ENCODE measurements at places on chromosomes 3 and 15.

DNA sequence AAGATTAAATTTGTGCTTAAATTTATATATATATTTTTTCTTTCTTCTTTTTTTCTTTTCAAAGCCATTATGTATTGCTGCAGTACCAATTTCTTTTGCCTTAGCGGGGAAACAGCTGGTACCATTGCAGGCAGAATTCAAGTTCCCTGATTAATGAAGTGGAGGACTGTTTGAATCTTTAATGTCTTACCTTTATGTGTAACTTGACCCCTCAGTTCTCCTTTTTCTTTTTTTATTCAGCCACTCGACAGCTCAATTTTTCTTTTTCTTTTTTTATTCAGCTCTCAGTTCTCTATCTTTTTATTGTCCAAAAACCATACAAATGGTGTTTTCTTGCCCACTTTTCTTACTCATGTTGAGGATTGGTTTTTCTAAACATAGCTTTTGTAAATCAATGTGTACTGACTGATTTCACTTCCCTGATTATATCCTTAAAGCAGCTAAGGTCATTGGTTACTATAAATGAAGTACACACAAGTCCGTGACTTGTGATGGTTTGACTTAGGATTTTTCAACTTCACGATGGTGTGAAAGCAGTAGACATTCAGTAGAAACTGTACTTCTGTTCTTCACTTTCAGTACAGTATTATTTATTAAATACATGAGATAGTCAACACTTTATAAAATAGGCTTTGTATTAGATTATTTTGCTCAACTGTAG, 22.8 kb downstream of the ATP2C1 start:
- DNase-seq: no peak

DNA sequence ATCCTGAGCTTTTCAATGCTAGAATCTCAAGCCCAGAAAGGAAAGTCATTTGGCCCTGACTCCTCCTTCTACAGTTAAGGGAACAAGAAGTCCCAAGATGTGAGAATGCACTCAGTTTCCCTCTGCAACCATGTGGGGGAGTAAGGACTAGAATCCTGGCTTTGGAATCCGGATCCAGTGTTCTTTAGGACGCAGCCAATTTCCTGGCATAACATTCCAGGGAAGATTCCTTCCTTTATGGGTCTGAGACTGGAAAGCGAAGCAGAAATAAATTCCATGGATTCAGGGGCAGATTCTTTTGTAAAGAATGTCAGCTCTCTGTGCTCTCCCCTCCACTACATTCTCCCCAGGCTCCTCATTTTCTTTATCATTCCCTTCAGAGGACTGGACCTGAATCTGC, 151.8 kb upstream of the SOX14 start:
- no peak for DNase-seq

- no peak for DNase-seq
These were observed 125.0 kb downstream of the ASB7 start for GRCh38 chr15:100727291-100727851.

- DNase-seq: no peak
These were observed 141.0 kb upstream of the RASGRP1 start for GRCh38 chr15:38705436-38706219.

GRCh38 chr3:195932418-195933043, 24.2 kb upstream of the TNK2 start:
- DNase-seq: no peak

DNA sequence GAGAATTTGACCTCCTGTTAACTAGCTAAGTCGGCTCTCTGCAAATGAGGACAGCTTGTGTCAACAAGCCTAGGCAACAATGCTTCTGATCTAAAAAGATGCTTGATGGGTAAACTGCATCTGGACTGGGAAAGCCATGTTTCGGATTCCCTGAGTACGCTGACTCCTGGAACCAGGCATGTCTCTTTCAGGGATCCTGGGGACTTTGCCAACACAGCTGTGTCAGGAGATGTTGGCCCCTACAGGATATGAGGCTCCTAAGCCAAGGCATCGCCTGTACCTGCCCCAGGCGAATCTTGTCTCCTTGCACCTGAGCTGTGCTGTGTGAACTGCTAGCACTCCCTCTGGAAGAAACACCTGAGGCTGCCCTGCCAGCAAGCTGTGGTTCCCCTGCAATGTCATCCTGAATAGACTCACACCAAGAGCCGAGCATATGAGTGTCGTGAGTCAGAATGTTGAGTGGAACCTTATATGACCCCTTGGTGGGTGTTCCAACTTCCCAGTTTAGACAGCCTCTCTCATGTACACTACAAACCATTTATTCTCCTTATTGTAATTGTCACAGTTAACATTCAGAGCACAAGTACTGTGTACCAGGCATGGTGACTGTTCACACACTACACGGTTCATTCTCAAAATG, 17.0 kb downstream of the EOGT start:
- DNase-seq: no peak

- DNase-seq: no peak
These were observed 241.2 kb downstream of the PYDC2 start for GRCh38 chr3:191702121-191702520.

DNA sequence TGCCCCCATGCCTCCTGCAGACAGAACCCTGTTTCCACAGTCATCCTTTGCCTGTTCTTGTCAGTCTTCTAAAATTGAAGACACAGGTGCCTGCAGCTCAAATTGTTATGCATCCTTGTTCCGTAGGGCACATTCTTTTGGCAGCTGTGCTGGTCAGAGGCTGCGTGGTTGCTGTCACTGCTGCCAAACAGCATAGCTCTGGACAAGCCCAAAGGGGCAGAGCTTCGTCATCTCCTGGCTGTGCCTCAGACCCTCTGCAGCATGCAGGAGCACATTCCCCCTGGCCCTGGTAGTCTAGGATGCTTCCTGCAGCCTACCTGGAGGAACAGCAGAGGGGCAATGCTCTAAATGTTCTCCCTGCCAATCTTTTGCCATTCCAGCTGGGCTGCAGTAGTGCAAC, 2.1 kb upstream of the FBXL22 start:
- DNase-seq: no peak

Measured in stimulated activated CD8-positive, alpha-beta memory T cell treated with anti-CD3 and anti-CD28 coated beads, Interleukin-7, amount 100 ng/mL, for 24 hours (primary cell).